Stimulated activated CD8-positive, alpha-beta memory T cell treated with anti-CD3 and anti-CD28 coated beads, Interleukin-2, amount 100 ng/mL, for 1 hour (primary cell): ENCODE measurements at places on chromosomes 5 and 9.

- DNase-seq, result no peak
Observed at GRCh38 chr5:160363660-160364395, 6.6 kb downstream of the C1QTNF2 start.

DNA sequence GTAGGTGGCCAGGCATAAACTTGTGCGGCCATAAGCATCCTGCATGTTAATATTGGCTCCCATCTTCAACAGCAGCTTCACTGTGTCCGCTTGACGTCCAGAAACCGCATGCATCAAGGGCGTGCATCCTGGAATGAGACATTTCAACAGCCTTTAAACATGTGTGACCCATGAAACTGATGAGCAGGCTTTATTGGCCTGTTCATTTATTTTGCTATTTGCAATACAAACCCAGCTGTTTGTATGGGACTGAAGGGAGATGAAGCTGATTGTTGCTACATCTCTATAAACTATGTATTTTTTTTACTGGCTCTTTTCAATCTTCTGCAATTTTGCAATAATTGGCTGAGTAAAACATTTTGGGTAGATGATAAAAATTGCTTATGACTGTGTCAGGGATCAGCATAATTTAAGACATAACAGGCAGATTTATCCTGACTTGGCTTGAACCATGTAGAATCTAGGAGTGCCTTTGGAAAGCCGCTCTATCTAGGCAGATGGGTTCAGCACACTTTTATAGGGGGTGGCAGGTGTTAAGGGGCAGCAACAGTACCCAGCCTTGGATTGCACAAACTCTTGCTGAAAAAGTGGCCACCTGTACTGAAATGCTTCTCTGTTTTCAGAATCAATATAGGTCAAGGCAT, 56.9 kb downstream of the ANKRD55 start:
- DNase-seq, result no peak

DNA sequence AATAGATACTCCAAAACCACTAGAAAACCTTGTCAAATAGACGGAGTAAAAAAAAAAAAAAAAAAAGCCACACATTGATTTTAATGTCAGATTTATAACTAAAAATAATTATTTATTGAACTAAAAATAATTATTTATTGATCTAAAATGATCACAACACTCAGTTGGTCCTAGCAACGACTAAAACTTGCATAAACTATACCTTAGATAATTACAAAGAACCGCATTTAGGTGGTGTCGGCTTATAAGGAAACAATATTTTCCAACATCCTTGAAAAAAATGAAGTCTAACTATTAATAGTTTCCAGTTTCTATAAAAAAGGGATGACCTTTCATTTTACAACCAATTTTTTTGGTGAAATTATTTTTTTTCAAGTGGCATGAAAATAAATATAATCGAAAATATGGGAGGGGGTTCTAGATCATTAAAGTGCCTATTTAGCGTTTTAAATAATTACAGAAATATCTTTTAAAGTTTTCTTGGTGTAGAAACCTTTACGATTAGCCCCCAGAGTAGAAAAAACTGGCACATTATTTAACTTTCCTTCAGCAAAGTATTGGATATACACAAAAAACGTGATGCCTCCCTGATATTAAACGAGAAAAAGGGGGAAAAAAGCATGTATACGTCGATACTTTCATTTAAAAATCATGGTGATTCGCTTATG, 3.7 kb downstream of the ARRDC3 start:
- DNase-seq, result no peak

- no peak for DNase-seq
Observed at GRCh38 chr5:127757576-127757975, 54.4 kb downstream of the CCDC192 start.

DNA sequence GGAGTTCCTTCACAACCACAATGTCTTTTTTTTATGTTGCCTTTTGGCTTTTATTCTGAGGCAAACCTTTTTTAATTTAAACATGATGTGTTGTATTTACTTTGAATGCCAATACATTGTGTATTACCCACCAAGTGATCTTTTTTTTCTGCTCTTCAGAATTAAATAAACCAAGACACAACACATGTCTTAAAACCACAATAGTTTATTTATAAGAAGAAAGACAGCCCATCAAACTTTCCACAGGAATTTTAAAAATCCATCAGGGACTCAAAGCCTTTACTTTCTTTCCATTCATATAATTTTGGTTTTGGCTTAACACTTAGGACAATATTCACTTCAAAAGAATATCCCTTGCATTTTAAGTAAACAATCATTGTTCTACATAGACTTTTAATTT, 321.8 kb upstream of the MEF2C start:
- no peak for DNase-seq

GRCh38 chr9:98986866-98987651, 43.4 kb downstream of the COL15A1 start:
- DNase-seq, result no peak

GRCh38 chr5:34930462-34930844, 1.1 kb downstream of the DNAJC21 start:
- DNase-seq, result no peak

- no peak for DNase-seq
Observed at GRCh38 chr5:124692324-124692723, 54.1 kb downstream of the ZNF608 start.

DNA sequence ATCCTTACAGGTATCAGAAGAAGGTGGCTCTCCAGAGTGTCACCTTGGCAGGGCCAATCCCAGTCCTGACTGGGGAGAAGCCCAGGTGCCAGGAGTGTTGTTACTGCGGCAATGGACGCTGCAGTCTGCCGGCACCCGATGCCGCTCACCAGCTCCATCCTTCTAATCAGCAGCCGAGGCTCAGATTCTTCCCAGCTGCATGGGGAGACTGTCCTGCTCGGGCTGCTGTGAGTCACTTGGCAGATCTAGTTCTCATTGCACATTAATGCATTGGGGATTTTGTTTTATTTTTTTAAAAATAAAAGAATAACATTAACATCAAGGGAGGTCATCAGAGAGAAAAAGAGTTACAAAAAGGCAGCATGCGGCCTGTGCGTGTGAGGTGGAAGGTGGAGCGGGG, 115.8 kb downstream of the MTX3 start:
- DNase-seq, result no peak

- DNase-seq, result no peak
Observed at GRCh38 chr9:4665357-4665756, 923 bp downstream of the SPATA6L start.

DNA sequence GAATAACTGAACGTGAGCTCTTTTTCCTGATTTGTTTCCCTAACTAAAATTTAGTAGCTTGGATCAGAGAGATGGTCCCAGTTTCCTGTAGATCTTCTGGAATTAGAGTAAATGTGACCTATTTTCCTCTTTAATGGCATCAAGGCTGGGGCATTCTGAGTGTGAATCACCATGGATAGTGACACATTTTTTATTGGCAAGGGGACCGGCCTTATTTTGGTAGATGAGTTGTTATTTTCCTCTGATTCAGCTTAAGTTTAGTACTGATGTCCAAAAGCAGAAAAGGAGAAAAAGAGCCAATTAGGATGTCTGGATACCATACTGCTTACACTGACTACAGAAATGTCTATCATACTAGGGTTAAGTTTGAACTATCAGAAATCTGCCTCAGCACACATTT, 68.1 kb downstream of the RNF38 start:
- DNase-seq, result no peak

DNA sequence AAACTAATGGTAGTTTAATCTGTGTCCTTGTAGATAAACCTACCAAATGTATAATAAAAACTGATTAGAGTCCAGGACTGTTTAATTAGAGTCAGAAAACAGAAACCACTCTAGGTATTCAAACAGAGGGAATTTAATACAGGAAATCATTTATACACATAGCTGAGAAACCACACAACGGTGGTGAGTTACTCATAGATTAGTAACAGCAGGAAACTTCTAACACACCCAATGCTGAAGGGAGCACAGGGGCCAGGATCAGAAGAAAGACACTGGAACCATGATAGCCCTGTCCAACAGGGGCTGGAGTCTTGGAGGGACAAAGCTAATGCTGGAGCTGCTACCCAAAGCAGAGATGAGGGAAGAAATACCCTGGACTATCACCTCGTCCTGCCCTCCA, 321.0 kb downstream of the ACTL7B start:
- DNase-seq, result no peak

DNA sequence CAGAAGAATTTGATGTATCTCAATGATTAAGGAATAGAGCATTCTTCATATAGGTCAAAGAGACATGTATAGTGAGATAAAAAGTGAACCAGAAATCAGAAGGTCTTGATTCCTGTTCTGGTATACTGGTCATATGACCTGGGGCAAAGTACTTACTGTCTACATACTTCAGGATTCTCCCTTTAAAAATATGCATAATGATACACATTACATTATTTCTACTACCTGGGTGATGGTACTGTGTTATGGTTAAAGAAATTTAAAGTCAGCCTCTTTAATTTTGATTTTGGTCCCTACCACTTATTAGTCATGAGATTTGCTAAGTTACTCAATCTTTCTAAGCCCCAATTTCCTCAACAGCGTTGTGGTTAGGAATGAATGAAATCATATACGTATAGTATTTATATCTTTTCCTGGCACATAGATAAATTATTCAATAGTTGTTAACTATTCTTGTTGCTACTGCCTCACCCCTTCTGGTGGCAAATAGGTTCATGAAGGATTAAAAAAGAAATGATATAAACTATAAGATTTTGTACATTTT, 984.1 kb downstream of the TLE4 start:
- no peak for DNase-seq

DNA sequence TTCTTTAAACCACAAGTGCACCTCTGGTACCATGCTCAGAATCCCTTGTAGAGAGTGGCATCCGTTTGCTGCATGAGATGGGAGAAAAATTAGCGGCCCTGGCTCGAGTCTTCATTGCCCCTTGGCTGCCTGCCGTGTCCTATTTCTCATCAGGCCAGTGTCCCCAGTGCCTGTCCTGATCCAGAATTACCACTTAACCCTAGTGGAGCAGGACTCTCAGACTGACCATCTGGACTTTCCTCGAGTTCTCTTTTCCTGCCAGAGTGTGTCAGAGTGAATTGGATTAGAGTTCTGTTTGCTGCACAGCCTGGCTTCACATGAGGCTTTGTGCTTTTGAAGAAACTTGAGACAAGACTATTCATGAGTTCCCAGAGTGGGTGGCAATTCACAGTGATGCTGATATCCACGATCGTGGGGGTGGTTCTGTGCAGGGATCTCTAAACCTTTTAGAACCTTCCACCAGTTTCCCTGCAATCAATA, 92.6 kb downstream of the C9orf152 start:
- no peak for DNase-seq

- peak; percentile 20 for DNase-seq
Observed at GRCh38 chr5:132419502-132420468, 50.3 kb downstream of the SLC22A5 start.

- DNase-seq, result no peak
Observed at GRCh38 chr5:537621-538071, 13.4 kb upstream of the SLC9A3 start.

GRCh38 chr9:32551276-32552051, 663 bp upstream of the SMIM27 start:
- DNase-seq, result no peak

GRCh38 chr9:126599047-126599650, 14.6 kb upstream of the LMX1B start:
- DNase-seq, result no peak

DNA sequence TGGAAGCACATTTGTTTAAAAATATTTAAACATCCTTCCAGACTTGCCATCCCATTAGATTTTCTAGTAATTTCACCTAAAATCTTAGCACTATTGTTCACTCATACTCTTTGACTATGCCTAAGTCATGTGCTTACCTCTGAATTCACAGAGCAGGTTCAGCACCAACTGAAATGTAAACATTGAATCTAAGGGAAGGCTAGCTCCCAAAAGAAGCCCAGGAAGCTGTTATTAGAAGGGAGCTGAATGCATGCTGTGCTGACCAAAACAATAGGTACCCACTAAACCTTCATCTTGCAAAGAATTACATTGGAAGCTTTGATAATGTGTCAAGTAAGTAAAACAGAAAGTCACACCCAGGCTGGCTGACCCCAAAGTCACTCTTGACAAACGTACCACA, 571.3 kb downstream of the GABRG2 start:
- no peak for DNase-seq

- no peak for DNase-seq
Observed at GRCh38 chr9:122777935-122778627, 10.7 kb upstream of the OR5C1 start.

GRCh38 chr5:35780236-35780635, 76.5 kb upstream of the IL7R start:
- DNase-seq, result no peak

GRCh38 chr5:41721516-41721915, 148.7 kb downstream of the OXCT1 start:
- no peak for DNase-seq

GRCh38 chr5:124365361-124365801, 381.1 kb downstream of the ZNF608 start:
- DNase-seq, result no peak

DNA sequence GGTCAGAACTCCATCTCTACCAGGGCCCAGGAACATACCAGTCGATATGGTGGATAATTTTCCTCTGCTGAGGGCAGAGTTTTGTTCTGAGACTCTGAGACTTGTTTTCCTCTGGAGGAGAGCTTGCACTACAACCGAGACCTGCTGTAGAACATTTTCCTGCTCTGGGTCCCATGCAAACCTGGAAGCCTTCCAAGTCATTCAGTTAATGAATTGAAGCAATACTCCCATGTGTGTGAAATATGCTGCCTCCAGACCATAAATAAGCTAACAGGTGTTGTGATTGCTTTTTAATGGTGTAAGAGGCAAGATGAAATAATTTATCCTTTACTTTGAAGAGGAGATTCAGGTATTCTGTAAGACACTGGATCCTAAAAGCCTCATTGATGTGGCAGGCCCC, 372.8 kb downstream of the TMEM167A start:
- DNase-seq, result no peak

GRCh38 chr5:58458141-58458742, 1.6 kb downstream of the PLK2 start:
- no peak for DNase-seq

DNA sequence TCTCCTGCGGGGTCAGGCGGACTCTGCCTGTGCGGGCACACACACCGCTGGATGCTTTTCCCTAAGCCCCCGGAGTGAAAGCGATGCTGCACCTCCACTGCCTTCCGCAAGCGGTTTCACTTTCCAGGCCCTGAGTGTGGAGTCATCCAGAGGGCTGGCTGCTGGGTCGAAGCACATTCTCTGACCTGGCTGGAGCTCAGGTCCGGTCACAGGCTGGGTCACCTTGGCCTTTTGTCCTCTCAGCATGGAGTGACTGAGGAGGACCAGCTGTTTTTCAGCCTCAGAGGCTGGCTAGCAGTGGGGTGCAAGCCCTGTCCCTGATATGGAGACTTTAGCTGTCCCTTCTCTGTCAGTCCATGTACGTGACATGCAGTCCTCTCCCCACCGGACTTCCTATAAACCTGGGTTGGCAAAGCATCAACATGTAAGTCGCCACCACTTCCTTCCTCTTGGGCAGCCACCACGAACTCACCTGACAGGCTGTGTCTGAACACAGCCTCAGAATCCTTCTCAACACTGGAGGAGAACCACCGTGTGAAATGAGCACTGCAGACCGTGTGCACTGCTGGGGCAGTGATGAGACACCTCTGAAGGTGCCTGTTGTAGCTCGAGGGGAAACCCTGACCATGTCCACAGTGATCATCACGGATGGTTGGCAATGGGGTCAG, 51.3 kb downstream of the GADD45G start:
- no peak for DNase-seq
